Hepatocyte (in vitro differentiated cells): ENCODE measurements at places on chromosomes 7 and 10. TPM values are rescaled to one million over a fixed set of nuclear protein-coding genes. Genes with fewer than 3 reads are reported as not detected.

The ZNF786 gene
- 5.1 and 5.7 TPM in 2 replicates for total RNA-seq

The DLD gene
- 125 and 129 TPM in 2 replicates for total RNA-seq

The CYP3A7 gene
- total RNA-seq, result 770 and 803 TPM in 2 replicates

The ITIH5 gene
- 22.8 and 24.4 TPM in 2 replicates for total RNA-seq

The OSBPL3 gene
- 18.0 and 19.1 TPM in 2 replicates for total RNA-seq

The CFAP43 gene
- total RNA-seq, result 0.83 and 1.6 TPM in 2 replicates

The SPDYE6 gene
- not detected in 2 replicates for total RNA-seq

The PLAC9 gene
- 11.4 and 14.8 TPM in 2 replicates for total RNA-seq

The CYP3A5 gene
- 279 and 345 TPM in 2 replicates for total RNA-seq

The CHRM2 gene
- total RNA-seq, result 5.3 and 7.5 TPM in 2 replicates

The C10orf105 gene
- not detected in 2 replicates for total RNA-seq

The NPY4R2 gene
- total RNA-seq, result 0.12 and 0.20 TPM in 2 replicates

The MMD2 gene
- not detected in 2 replicates for total RNA-seq

The CYP26C1 gene
- total RNA-seq, result not detected in 2 replicates

The AKR1D1 gene
- total RNA-seq, result 19.4 and 25.4 TPM in 2 replicates
